ENCODE measurements at places on chromosomes 7 and 10.

DNA sequence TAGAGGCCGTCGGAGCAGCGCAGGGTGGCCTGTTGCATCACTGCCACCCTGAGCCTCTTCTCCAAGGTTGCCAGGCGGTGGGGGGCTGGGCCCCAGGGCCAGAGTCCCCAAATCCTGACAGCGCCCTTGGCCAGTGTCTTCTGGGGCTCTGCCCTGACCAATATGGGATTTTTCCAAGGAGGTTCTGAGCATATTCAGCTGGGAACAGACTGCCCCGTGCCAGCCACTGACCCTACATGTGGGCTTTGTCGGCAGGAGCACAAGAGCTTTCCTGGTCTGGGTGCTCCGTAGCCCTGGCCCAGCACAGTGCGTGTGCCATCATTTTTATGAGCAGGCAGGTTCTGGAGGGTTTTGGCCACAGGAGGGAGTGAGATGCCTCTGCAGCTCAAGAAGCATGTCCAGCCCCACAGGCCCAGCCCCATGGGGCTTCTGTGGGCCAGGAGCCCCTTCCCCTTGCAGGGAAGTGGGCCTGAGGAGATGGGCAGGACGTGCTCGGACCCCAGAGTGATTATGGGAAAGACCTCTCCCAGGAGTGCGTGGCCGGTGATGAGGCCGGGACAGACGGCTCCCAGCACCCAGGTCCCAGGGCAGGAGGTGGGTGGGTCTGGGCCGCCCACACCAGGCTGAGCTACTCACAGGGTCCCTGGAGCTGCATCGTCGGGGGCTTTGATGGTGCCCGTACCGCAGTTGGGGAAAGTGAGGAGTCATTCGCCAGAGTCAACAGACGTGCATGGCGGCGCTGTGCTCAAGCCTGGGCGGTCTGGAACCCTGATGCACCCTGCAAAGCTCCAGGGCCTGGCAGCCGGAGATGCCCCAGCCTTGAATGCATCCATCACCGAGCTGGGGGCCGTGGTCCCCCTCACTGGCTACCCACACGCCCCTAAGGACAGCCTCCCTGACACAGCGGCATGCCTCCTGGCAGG, 66.6 kb downstream of the PWWP2B start:
- no peak for DNase-seq

- no peak for DNase-seq
Observed at GRCh38 chr7:21358648-21359047, 69.2 kb upstream of the SP4 start.

GRCh38 chr10:110423650-110424049, 74.1 kb upstream of the DUSP5 start:
- no peak for DNase-seq

DNA sequence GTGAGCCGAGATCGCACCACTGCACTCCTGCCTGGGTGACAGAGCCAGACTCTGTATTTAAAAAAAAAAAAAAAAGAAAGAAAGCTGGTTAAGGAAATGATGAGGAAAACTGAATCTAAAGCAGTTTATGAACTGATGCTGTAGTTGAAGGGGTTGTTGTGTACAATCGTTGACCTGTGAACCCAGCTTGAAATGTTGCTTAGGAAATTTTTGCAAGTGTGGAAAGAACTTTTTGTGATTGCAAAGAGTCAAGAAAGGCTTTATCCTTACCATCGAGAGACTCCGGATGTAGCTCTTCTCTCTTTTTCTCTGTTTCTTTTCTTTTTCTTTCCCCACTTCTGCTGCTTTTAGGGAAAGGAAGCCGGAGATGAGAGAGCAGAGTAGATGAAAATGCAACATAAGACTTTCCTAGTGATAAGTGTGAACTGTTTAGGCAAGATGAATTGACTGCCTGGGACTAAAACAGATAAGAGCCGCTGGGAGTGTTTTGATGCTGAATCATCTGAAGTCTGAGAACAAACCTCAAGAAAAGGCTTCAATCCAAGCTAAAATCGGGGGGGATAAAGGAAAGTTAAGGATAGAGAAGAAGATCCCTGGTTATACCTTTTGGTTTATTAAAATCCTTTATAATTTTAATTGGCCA, 69.0 kb downstream of the TAF3 start:
- no peak for DNase-seq

DNA sequence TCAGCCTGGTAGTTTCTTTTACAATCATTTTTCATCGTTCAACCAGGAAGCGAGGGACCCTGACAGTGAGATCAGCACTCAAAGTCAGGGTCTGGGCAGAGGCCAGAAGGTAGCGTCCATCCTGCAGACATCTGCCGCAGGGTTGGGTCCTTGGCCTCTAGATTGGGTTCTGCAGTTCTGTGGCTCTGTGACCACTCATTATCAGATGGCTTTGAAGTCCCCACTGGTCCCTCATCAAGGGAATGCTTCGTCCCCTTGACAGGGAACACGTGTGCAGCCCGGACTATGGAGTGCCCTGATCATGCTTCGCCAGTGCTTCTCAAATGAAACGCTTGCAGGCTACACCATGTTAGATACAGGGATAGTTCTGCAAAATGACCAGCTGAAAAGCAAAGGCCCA, 64.1 kb downstream of the FRMPD2 start:
- no peak for DNase-seq
